AG09319 (cell line): ENCODE measurements at places on chromosomes 4 and X.

DNA sequence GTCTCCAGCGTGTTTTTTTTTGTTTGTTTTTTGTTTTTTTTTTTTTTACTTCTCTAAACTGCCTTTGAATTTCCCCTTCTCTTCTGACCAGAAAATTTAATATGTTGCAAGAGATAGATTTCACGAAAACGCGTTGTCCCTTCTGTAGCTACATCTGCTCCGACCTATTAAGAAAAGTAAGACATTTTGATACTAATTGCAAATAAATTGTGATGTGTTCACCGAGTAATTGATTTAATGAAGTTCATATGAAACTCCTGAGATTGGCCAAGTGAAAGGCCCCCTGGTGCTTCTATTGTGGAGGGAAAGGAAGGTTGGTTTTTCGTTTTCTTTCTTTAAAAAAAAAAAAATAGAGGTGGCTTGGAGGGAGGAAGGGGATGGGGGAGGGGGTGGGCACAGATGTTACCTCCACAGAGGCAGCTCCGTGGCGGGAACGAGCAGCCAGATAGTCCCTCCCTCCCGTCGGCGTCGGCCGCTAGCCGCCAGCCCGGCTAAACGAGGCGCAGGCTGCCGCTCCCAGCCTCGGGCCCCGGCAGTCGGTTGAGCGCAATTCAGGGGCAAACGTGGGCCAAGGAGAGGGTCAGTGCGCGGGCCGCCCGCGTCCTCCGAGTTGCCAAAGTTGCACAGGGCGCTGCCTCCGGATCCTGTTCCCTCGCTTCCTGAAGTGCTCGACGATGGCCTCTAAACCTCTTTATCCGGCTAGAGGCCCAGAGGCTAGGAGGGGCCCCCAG is 139.1 kb upstream of the ZIC3 start:
- DNase-seq, result no peak

DNA sequence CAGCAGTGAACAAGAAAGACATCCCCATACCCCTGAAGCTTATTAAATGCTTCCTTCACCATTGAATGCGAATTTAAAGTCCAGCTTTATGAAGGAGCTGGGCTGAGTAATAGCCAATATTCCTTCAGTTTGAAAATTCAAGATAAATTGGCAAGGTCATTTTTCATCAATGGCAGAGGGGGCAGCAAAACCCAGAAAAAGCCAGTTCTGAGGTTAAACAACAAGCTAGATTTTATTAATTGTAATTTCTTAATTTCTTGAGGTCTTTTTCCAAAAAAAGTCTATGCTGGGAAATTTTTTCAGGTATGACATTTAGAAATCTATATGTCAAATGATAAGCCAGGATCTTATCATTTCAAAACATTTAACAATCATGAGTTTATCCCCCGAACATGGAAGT is 808.9 kb downstream of the RPA4 start:
- DNase-seq, result no peak

DNA sequence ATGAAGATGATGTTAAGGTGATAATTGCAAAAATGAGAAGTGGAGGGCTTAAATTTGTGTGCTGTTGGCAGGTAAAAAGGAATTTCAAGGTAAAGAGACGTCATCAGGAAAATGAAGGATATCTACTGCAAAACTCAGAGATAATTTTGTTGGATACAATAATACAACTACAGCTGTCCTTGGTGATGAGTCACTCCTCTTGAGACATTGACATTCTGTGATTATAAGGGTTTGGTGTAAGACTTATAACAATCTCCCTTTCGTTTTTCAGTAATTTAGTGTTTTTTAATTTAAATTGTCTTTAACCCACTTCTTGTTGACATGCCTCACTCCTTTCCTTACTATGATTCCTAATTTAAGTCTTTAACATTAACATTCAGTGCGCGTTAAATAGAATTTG is 1074.1 kb upstream of the SLIT2 start:
- DNase-seq, result no peak

DNA sequence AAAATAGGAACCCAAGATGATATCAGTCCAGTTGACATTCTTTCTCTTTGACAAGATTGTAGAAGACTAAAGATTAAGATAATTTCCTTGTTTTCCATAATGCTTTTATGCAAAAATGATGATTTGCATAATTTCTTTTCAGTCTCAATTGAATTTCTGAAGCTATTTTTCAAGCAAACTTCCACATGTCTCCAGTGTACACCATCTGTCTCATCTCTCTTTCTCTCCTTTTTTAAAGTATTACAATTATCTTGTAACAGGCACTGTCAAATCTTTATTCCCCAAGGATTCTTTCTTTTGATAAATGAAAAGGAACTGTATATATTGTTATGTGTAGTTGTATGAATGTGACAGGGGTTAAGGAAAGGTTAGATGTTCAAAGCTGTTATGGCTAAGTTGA is 7.9 kb upstream of the SH3RF1 start:
- no peak for DNase-seq

DNA sequence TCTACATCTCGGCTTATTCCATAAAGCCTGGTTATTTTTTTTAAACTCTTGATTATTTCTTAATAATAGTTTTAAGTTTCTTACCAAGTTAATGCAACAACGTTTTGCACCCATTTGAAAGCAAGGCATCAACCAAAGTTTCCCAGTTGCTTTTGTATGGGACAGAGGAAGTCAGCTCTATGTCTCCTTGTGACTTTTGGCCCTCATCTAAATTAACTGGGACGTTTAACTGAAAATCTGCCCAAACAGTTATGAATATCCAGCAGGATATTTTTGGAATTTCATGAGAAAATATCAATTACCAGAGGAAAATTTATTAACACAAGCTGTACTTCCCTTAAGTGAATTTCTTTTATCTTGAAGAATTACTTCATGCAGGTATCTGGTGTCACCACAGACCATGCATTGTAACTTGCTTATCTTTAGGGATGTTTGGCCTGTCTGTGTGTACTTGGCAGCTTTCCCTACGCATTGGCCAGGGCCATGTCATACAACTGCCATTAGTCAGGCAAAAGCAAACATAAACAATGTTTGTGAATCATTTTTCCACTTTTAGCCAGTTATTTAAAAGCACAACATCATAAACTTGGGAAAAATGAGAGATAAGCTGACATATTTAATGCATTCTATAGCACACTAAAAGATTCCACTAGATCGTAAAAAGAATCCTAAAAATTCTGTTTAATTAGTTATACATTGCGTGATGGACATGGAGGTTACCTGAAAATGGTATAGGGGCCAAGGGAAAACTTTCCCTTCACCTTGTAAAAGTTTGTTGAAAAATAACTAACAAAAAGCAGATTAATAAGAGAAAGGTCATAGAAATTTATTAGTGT is 101.4 kb upstream of the PDE5A start:
- DNase-seq, result peak; percentile 90

DNA sequence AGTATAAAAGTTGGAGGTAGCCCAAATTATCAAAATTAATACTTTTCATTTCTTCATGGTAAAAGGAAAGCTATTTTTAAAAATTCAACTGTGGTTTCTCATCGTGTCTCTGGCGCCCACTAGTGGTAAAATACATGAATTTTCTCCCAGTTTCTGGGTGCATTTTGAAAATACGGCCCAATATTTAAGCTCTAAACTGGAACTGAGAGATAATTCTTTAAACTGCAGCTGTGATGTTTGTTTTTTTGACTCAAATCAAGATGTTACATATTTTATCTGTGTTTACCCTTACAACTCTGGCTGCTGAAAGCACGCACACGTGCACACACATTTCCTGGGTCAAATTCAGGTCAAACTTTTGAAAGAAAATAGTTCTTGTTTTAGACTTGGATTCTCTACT is 123.9 kb upstream of the ACSL4 start:
- DNase-seq, result no peak

DNA sequence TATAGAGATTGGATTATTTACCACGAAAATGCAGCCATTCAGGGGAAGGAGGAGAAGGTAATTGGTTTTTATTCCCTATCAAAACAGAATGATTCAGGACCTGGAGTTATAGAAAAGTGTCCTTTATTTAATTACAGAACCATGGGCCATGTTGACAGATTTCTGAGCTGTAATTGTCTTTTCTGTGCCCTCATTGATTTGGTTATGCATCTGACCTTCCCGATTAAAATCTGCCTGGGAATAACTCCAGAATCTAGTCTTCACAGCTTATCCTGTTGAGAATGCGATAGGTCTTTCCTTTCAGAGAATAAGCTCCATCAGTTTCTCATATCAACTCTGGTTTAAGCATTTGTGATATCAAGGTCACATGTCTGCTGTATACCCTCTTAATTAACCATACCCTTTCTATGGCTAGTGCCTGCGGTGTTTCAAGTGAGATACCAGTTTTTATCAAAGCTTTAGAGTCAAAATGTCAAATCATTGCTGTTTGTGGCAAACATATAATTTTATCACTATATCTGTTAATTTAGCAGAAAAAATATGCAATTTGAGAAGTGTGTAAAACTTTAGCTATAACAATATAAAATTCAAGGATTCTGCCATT is 37.2 kb upstream of the ANK2 start:
- no peak for DNase-seq

- no peak for DNase-seq
Observed at GRCh38 chrX:99909946-99910345, 500.1 kb downstream of the PCDH19 start.

- DNase-seq, result no peak
Observed at GRCh38 chr4:3372933-3373465, 68.8 kb upstream of the HGFAC start.

DNA sequence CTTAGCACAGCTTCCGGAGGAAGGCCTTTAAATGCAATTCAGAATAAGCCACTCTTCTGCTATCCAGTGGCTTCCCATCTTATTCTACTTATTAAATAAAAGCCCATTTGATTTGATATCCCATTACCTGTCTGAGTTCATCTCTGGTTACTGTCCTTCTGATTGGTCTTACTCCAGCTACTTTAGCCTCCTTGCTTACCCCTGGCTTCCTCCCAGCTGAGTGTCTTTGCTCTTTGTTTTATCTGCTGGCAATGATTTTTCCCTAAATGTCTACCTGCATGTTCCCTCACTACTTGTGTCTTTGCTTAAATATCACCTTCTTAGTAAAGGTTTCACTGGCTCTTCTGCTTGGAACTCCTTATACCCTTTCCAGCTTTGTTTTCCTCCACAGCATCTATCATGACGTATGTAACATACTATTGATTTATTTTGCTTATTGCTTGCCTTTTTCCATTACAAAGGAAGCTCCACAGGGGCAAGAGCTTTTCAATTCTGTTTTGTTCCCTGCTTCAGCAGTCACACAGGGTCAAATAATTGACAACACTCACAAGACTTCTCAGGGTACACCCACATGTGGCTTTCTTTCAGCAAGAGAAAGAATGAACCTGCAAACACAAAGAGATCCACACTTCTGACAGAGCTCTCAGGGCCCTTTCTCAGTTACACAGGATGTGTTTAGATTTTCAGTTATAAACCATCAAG is 63.8 kb downstream of the TBC1D19 start:
- DNase-seq, result no peak

DNA sequence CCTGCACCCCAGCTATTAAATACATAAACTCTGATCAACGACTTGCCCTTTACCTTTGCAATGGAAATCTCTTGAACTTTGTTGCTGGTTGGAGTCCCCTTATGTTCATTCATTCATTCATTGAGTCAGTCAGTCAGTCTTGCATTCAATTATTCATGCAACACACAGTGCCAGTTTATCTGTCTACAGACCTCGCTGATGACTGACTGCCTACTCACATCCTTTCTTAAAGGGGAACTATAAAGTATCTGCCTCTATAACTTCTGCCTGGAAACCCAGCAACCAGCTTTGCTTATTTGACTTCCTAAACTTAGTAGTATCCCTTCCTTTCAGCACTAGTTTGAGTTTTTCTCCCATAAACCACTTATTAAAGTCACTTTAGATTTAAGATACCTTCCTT is 620.8 kb upstream of the ADGRL3 start:
- DNase-seq, result no peak

GRCh38 chr4:181272422-181272821 is 970.8 kb upstream of the TENM3 start:
- DNase-seq, result no peak

DNA sequence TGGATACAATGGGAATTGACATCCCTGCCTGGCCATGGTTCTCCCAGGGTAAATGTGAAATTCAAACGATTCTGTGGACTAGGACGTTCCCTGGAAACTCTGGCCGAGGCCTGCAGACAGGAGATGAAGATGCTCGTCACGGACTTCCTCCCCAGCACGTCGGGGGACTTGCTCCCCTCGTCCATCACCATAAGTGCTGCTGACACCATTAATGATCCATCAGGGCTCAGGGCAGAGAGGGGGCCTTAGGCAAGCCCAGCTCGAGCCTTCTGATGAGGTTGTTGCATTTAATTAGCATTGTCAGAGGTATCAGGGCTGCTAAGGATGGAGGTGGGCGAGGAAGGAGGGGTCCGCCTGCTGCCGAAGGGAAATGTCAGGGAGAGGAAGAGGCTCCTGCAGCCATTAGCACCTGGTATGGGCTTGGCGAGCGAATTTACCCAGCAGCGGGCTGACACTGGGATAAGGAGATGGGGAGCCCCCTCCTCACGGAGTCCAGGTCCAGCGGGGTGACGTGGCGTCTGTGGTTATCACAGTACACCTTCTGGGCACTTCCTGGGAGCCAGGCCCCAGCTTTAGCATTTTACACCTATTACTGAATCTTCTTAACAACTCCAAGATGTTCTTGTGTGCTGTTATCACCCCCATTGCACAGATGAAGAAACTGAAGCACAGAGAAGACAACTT is 83.1 kb downstream of the PPP2R2C start:
- no peak for DNase-seq

DNA sequence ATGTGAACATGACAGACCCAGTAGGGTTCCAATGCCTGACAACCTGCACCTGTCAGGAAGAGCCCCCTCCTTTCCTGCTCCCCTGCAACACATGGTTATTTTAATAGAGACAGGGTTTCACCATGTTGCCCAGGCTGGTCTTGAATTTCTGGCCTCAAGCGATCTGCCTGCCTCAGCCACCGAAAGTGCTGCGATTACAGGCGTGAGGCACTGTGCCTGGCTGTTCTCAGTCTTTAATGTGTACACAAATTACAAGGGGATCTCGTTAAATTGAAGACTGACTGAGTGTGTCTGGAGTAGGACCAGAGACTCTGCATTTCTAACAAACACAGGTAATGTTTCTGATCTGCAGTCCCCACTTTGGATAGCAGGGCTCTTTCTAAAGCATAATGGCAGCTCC is 55.4 kb downstream of the NPNT start:
- no peak for DNase-seq

DNA sequence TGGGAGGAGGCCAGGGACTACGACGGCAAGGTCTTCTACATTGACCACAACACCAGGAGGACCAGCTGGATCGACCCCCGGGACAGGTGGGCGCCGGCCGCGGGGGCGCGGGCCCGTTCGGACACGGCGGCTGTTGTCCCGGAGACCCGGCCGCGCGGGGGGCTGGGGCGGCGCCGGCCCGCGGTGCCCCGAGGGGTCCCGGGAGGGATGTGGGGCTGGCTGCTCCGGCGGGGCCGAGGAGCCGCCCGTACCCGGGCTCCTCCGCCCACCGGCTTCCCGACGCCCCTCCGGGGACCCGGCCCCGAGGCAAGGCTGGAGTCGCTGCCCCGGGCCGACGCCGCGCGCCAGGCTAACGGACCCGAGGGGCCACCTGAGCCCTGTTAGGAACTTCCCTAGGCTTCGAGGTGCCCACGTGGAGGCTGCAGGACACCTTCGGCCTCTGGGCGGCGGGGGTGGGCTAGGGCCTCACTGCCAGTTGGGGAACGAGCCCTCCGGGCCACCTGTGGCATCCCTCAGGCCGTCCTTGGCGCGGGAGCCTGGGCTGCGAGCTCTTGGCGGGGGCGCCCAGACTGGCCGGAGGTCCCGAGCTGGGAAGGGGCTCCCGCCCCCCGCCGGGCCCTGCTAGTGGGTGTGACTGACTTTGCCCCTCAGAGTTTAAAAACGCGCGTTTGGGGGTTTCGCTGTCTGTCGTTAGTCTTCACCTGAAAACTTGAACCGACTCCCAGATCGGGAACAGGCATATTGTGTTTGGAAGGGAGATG is 660 bp downstream of the WWC2 start:
- no peak for DNase-seq
